ENCODE measurements at places on chromosomes 2 and 18. TPM values are rescaled to one million over a fixed set of nuclear protein-coding genes. Genes with fewer than 3 reads are reported as not detected.

Gene ACADL
- not detected for polyA plus RNA-seq

Gene TFCP2L1
- polyA plus RNA-seq = 0.25 TPM

Gene ZNF385B
- polyA plus RNA-seq = not detected

Gene DSC2
- polyA plus RNA-seq = not detected

All from IgD-negative memory B cell (primary cell).